Activated CD8-positive, alpha-beta memory T cell treated with anti-CD3 and anti-CD28 coated beads, Interleukin-2, amount 10 ng/mL, durations not matched to agents 7 days and 5 days (primary cell): ENCODE measurements at places on chromosomes 4 and X. TPM values are rescaled to one million over a fixed set of nuclear protein-coding genes. Genes with fewer than 3 reads are reported as not detected.

The RBM46 gene
- not detected for total RNA-seq

The FRMPD3 gene
- not detected for total RNA-seq

The PGRMC1 gene
- 26.3 TPM for total RNA-seq

The HTN3 gene
- total RNA-seq: not detected

The FDCSP gene
- total RNA-seq: not detected
